ENCODE measurements at places on chromosomes 13 and 19.

DNA sequence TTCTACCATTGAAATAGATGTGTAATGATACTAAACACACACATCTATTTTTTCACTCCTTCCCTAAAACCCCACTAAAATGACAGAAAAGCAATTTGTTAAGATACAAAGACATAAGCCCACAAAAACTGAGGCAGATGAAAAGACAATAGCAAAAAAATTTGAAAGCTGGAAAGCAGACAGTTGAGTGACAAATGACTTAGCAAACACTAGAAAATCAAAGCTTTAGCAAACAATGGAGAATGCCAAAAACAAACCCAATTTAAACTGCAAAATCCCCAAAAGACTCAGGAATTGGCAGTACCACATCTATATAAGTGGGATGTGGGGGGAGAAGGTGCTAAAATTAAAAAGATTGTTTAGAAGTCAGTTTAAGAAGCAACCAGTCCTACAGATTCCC, 9.5 kb downstream of the TSC22D1 start:
- DNase-seq = no peak

DNA sequence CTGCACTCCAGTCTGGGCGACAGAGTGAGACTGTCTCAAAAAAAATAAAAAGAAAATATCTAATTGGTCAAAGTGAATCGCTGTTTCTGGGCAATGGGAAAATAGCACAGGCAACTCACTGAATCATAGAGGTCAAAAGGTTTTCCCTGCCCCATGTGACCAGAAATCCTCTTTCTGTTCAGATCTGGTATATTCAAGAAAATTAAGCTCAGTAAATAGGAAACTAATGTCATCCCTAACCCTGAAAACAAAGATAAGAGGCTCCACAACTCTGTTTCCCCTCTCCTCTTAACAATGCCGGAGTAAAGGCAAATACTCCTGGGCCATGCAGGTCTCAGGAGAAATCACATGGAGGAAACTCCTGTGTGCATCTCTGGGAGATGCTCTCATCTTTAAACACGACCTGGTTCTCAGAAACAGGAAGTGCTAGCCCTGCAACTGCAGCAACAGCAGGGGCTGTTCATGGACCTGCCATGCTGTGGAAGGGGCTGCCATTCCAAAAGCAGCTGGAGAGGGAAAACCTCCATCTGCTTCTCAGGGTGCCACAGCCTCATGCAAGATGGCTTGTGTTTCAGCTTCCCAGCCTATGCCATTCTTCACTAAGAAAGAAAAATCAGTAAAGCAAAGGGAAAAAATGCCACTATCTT, 47.5 kb upstream of the SLC7A9 start:
- DNase-seq = no peak

DNA sequence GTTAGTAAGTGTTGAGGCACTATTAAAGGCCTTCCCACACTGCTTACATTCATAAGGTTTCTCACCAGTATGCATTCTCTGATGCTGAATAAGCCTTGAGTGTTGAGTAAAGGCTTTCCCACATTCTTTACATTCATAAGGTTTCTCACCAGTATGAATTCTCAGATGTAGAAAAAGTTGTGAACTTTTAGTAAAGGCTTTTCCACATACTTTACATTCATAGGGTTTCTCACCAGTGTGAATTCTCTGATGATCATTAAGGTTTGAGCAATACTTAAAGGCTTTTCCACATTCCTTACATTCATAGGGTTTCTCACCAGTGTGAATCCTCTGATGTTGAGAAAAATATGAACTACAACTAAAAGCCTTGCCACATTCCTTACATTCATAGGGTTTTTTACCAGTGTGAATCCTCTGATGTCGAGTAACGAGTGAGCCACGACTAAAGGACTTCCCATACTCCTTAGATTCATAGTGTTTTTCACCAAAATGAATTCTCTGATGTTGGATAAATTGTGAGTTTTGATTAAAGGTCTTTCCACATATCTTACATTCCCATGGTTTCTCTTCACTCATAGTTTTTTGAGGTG, 24.2 kb downstream of the ZNF829 start:
- no peak for DNase-seq

- no peak for DNase-seq
Measured at GRCh38 chr19:42480335-42481095, 37.8 kb upstream of the CXCL17 start.

DNA sequence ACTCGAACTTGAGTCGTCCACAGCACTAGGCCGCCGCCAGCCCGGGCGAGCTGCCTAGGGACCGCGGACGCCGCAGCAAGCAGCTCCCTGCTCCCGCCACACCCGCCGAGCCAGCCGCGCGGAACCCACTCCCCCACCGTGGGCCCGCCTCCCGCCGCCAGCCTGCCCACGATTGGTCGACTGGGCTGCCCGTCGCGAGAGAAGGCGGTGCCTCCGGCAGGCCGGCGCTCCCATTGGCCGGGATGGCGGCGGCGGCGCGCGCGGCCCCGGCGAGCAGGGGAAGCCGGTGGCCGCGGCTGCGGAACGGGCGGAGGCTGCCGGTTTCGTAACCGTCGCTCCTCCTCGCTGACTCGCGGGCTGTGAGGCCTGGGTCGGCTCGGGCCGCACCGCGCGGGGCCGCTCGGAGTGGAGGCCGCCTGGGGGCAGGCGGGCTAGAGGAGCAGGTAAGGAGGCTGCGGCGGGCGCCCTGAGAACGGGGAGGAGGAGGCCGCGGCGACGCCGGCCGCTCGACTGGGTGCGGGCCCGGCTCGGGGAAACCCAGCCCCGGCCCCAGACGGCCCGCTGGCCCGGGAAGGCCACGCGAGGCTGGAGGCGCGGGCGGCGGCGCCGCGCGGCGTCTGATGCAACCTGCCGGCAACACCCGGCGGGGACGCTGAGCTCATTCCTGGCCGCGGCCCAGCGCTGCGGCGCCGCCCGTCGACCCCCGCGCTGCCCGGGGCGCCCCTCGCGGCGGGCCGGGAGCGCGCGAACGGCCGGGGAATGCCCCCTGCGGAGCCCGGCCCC, at the start of gene CEBPG:
Gene CEBPG (plus strand): TSS at position 257 of the 783 bp plus-strand sequence. CDS start 5,531 bp downstream, outside the sequence.
- peak; percentile 96 for DNase-seq

DNA sequence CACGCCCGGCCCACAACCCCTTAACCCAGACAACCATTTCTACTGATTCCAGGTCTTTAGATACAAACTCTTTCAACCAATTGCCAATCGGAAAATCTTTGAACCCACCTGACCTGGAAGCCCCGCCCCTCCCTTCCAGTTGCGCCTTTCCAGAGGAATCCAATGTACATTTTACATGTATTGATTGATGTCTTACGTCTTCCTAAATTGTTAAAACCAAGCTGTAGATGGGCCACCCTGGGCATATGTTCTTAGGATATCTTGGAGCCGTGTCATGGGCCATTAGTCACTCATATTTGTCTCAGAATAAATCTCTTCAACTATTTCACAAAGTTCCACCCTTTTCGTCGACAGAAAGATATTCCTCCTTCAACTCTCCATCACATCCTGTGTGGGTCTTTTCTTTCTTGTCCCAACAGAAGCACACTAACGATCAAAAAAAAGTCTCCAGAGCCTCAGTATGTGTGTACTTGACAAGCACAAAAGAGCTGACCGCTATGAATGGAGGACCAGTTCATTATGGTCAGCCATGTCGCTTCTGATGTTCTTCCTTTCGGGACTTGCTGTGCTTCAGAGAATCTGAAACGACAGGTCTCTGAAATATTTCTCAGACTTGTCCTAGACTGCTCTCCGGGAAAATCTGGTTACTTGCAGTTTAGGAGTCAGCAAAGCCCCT, 601 bp upstream of the ZNF749 start:
- no peak for DNase-seq

DNA sequence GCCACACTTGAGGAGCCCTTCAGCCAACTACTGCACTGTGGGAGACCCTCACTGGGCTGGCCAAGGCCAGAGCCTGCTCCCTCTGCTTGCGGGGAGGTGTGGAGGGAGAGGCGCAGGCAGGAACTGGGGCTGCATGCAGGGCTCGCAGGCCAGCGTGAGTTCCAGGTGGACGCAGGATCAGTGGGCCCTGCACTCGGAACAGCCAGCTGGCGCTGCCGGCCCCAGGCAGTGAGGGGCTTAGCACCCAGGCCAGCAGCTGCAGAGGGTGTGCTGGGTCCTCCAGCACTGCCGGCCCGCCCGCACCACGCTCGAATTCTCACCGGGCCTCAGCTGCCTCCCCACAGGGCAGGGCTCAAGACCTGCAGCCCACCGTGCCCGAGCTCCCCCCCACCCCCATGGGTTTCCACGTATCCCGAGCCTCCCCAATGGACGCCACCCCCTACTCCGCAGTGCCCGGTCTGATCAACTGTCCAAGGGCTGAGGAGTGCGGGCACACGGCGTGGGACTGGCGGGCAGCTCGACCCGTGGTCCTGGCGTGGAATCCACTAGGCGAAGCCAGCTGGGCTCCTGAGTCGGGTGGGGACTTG, 1293.8 kb upstream of the PCDH9 start:
- DNase-seq = no peak

DNA sequence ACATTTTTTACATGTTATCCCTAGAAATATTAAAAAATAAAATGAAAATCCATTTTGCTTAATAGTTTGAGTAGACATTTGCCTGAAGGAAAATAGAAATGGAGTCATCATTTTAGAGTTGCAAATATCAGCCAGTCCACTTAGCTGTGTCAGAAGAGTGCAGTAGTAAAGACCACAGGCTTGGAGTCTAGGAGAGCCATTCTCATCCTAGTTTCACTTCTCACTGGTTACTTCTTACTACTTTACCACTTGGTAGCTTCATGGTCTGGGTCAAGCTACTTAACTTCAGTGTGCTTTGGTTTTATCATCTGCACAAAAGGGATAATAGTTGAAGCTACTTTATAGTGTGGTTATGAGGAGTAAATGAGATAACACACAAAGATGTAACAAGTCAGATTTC, 286.5 kb upstream of the NBEA start:
- no peak for DNase-seq

DNA sequence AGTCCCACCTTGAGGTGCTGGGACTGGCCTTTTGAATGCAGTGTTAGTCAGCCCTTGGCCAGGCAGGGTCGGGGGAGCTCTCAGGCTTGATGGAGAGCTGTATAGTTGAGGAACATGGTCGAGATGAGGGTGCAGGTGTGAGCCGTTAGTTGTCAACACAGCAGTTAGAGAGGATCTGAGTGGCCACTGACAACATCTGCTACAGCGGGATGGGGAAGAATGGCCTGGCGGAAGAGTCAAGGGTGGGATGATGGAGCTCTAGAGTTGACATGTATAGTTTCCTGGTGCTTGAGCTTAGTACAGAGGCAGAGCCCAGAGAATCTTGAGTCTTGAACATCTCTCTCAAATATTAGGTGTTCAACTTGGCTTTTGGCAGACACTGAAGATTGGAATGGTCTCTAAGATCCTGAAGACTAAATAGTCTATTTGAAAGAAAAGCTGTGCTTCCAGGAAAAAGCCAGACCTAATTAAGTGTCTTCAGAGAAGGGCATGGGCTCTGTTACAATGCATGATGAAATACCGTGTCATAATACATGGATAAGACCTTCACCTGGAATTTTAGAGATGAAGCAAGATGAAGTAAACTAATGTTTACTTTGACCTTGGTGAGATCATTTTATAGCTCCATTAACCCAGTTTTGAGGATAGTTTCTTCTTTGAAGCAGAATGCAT, 9.7 kb downstream of the PCCA start:
- no peak for DNase-seq

GRCh38 chr19:591099-591958, 1.6 kb downstream of the HCN2 start:
- no peak for DNase-seq

DNA sequence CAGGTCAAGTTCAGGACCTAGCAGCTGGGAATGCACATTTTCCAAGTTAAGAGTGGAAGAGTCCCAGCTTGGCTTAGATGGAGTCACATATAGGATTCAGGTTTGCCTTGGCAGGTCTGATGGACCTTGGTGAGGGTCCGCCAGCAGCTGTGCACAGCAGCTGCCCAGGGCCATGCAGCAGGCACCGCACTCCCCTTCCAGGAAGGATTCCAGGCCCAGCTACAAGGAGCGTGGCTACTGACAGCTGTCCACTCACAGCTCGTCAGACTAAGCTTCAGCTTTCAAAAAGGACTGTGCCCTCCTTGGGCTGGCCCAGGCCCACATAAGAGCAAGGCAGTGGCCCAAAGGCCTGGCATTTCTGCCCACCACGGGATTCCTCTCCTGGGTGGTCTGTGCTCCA, 68.4 kb downstream of the ALOX5AP start:
- no peak for DNase-seq

- DNase-seq = no peak
Measured at GRCh38 chr13:48210178-48210577, 22.8 kb upstream of the ITM2B start.

GRCh38 chr13:49403996-49404702, 39.7 kb downstream of the CAB39L start:
- no peak for DNase-seq

- DNase-seq = no peak
Measured at GRCh38 chr19:43735957-43736356, 18.8 kb downstream of the SMG9 start.

GRCh38 chr13:48682436-48682835, 28.7 kb downstream of the CYSLTR2 start:
- DNase-seq = no peak

DNA sequence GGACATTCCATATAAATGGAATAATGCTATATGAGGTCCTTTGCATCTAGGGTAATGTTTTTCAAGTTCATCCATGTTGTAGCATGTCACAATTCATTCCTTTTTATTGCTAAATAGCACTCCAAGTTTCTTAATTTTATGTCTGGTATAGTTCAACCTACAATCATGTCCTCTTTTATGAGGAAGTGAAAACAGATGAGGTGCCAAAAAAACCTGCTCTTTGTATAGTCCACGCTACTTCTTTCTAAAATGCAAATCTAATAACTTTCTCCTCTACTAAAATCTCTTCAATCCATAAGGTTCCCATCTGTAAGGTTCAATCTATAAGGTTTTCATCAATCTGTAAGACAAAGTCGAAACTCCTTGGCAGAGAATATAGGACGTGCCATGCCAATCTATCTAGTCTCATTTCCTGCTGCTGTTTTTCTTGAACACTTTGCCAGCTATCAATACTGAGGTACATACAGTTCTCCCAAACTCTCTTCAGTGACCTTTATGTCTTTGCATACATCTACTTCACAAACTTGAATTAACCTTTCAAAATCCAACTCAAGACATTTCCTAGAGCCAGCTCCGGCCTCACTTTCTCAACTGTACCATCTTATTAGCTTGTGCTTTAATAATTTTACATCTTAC, 33.7 kb downstream of the INTS6 start:
- no peak for DNase-seq

GRCh38 chr13:20667857-20668437, 35.6 kb upstream of the IL17D start:
- no peak for DNase-seq

GRCh38 chr19:16607819-16608218, 20.2 kb downstream of the MED26 start:
- DNase-seq = no peak

- peak; percentile 37 for DNase-seq
Measured at GRCh38 chr13:20525144-20525600, 485 bp downstream of the CRYL1 start.

- no peak for DNase-seq
Measured at GRCh38 chr19:47487551-47488515, 3.8 kb upstream of the KPTN start.

GRCh38 chr13:51291341-51291740, 48.1 kb upstream of the SERPINE3 start:
- DNase-seq = no peak

- no peak for DNase-seq
Measured at GRCh38 chr19:30497034-30497433, 124.8 kb downstream of the ZNF536 start.
